ENCODE measurements at places on chromosomes 6 and 20.

DNA sequence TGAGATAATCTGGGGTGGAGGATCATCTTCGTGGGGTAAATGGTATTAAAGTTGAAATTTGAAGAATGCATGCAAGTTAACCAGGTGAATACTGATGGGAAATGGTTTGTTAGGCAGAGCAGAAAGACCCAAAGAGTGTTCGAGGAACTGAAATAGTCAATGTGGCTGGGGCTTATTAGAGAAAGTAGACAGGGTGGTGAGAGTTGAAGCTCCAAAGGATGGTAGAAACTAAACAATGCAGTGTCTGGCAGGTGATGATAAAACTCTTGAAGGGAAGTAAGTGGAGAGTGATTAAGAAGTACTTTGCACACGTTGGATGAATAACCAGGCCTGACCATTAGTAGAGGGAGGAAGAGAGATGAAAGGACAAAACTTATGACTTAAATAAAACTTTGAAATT is 39.8 kb upstream of the CENPW start:
- no peak for DNase-seq

DNA sequence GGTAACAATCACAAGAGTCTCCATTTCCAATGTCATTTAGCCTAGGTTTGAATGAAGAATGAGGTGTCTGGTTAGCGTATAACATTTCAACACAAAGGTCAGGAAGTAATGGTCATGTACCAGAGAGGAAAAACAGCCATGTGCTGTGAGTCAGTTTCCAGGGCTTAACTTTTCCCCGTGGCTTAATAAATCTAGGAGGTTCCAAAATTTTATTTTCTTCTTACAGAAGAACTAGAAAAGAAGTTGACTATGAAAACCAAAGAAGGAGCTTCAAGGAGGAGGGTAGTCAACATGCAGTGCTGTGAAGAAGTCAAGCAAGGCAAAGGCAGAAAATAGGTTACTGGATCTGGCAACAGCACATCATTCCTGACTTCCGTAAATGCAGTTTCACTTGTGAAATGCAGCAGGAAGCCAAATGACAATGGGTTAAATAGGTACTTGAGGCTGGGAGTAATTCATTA is 8.4 kb upstream of the GABRR2 start:
- no peak for DNase-seq

DNA sequence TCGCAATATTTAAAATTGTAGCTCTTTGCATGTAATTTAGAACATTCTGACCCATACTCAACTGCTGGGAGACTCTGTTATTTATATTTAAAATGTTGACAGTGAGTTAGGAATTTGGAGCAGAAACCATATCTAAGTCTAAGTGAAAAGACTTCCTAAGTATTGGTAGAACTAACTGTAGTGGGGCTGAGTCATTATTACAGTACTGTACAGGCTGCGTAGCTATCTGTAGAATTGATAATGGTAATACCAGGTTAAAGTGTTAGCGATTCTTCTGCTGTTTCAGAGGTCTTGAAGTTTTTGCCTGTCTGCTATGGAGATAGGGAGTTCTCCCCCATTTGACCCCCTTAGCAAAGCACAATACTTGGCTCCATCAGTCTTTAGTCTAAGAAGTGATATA is 3.6 kb downstream of the TOP1 start:
- DNase-seq = no peak

DNA sequence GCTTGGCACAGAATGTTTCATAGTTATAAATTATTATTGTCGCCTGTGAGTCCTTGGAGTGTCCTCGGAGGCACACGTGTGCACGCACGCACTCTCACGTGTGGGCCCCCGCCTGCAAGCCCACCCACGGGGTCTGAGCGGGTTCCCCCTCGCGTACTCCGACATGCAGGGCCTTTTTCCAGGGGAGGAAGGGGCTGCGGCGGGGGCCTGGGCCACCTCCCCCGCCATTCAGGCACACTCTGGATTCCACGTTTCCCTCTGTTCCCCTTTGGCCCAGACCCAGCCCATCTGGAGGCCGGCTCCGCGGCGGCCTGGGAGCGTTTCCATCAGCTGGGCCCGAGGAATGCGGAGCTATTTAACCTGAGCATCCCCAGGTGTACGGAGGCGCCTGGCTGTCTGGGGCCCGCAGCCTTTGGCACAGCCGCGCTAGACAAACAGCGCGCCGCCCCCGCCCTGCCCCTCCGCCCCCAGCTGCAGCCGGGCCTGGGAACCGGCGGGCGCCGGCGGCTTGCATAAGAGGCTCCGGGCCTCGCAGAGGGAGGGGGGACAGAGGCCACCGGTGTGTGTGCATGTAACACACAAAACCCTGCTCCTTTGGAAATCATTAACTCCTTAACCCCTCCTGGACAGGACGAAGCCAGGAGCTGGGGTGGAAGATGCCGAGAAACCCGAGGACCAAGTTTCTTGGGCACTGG is 3.3 kb downstream of the ID1 start:
- peak; percentile 83 for DNase-seq

DNA sequence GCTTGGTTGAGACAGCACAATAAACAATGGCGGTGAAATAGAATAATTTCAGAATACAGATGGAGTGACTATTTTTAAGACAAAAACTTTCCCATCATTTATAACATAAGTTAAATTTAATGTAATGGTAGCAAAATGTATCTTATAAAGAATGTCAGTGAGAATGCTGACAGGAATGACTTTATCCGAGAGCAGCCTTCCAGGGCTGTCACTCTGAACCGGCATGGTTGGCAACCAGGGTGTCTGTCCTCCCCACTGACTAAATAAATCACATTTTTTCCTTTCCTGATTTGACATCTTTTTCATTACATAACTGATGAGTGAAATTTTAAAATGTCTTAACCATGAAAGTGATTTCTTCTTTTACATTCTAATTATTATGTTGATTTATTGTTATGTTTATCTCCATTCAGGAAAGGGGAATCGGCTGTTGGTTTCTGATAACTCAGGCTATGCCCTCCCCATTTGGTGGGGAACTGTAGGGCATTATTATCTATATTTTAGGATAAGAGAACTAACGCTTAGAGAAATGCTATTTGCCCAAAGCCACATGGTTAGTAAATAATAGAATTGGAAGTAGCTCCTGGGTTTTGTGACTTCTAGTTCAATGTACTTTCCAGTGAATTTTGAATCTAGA is 109.2 kb upstream of the OGFRL1 start:
- no peak for DNase-seq

GRCh38 chr6:73610444-73611275 is 43.1 kb downstream of the SLC17A5 start:
- DNase-seq = no peak

- no peak for DNase-seq
Observed at GRCh38 chr6:81384921-81385320, 367.6 kb downstream of the TENT5A start.

DNA sequence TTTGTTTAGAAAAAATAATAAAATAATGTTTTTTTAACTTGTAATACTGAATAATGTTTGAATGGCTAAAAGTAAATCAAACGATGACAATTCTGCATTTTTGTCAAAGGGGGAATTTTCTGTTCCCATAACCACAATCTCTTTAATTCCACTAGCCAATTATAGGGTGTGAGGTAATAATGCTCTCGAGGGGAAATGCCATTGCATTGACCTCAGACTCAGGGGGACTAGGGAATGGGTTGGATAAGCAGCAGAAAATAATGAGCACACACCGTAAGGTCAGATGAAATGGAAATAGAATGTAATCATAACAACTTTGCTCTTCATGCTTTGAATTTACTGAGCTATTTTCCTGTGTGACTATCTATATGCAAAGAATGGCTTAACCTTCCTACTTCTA is 584.7 kb downstream of the RFPL4B start:
- DNase-seq = no peak

- DNase-seq = peak; percentile 1
Observed at GRCh38 chr20:54199721-54200176, 8.1 kb upstream of the PFDN4 start.

DNA sequence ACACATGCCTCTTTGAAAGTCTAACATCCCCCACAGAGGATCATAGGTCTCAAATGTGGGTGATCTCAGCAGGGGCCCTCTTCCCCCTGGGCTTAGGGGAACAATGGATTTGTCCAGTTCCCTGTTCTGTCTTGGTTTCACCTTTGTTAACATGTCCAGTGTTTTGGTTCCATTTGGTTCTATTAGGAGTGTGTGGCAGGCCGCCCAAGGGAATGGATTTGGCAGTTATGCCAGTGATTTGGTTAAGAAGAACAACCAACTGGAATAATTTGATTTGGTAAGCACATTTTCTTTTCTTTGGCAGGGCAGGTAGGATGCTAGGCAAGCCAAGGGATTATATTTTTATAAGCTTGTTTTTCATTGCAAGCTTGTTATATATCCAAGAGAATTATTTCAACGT is 28.5 kb upstream of the ENPP1 start:
- DNase-seq = no peak

- no peak for DNase-seq
Observed at GRCh38 chr20:9149796-9150195, 80.9 kb downstream of the PLCB4 start.

DNA sequence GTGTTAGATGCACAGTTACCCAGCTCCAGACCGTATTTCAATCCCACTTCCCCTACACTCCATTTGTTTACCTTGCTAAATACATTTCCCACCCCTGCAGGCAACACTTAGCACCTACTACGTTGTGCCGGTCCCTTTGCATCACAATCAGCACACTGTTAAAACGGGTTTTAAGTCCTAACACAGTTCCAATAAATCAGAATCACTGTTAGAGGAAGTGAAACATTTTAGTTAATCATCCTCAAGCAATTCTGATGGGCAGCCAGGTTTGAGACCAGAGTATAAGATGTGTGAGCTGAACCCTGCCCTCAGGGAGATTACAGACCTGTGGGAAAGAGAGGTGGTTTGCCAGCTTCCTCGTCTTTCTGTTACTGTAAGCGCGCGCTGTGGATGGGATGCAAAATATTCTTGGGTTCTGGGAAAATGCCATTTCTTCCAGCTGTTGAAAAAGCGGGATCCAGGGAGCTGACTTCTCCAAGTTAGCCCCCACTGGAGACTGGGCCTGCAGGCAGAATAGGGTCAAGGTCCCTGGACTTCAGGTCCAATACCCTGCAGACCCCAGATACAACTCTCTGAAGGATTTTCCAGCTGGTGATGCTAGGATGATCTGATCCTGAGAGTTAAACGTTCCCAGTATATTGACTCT is 3.1 kb downstream of the ZCCHC3 start:
- DNase-seq = no peak

GRCh38 chr6:67393356-67393755 is 1241.7 kb upstream of the ADGRB3 start:
- DNase-seq = no peak

DNA sequence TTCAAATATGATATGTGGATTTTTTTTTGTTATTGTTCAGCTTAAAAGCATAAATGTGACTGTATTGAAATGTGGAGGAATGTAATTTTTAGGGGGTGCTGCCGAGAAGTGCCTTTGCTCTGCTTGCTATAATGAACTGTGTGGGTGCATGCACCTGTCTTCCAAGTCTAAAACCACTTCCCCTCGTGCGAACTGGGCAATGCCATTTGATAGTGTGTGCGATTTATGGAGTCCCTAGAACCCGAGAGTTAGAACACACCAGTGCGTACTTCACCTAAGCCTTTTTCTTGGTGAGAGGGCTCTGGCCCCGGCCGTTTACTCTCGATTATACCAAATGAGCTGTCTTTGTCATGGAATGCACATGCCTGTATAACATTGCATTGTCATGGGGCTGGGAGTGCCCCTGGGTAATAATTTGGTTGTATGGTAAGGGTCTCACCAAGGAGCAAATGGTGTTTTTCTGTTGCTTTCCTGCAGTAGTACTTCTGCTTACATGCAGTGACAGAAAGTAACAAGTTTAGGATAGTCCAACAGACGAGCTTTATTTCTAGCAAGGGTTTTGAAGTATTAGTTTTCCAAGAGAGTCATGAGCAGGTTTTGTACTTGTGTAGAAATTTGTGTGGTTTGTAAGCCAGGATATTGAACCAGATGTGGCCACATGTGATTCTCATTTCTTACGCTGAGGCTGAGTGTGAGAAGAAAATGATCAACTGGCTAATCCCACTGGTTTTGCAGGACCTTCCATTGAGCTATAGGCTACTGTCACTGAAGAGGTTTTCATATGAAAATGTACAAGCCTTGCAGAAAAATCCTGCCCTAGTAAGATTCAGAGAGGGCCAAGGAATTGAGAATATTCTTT is 172.4 kb downstream of the DTNBP1 start:
- DNase-seq = no peak

DNA sequence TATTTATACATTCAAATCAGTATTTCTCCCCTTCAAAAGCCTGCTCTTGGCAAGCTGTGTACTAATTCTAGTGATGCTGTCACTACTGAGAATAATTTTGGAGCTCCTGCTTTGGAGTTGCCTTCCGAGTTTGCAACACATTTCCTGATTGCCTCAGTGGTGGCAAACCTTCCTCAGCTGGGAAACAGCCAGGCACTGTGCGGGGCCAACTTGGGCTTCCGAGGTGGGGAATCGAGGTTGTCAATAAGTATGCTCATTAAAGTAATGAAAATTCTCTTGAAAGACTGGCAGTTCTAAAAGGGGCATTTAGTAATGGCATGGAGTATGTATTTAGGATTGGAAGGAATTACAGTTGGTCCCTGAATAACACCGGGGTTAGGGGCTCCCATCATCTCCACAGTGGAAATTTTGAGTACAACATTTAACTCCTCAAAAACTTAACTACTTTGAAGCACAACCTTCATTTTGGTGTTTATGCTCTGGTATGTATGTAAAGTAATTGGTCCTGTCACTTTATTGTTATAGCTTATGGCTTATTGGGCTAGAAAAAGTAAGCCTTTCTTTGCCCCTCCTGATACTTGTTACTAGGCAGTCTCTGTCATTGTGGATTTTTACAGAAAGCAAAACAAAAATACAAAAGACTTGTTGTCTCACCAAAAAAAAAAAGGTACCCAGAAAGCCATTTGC is 2.7 kb downstream of the PAQR8 start:
- DNase-seq = no peak

DNA sequence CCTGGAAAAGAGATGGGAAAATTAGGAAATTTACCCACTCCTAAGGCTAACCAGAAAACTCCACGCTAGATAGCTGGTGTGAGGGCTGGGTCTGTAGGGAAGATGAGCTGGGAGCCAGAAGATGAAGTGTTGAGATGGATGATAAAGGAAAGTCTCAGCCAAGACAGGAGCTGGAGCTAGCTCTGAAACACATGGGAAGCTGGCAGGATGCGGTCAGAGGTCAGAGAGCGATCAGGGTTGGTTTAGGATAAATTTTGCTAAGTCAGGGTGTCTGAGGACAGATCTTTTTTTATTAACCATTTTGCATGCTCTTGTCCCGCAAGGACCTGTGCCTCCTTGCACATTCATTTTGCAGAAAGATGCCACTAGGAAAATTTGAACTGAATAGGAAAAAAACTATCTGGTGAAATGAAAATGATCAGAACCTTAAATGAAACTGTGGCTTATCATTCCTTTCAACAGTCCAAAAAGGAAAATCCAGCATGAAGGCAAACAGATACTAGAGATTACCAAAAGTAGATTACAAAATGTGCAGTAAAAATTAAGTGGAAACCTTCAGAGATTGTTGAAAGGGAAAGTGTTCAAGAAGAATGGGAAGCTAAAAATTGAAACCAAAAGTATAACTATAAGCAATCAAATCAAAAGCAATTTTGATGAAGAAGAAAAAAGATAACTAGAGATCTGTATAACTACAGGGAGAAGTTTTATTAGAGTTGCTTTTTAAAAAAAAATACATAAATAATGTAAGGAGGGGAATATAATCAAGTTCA is 10.7 kb upstream of the EDN1 start:
- DNase-seq = no peak
